Esophagus squamous epithelium (tissue), 5 donors: ENCODE measurements at places on chromosomes 11 and 22.

DNA sequence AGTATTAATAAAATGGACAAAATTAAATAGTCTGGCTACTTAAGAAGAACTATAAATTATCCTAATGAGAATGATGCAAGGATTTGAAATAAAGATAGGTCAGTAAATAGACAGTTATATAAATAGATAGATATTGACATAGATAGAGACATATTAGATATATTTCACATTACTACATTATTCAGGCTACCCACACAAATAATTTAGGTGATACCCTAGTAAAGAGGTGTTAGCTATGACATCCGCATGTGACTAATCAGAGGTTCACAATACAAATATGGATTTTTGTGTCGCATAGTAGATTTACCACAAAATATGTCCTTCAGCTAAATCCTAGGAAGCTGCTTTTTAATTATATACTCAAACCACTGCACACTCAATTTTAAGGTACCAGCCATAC lies 729.0 kb upstream of the ANO3 start:
- no peak for DNase-seq

GRCh38 chr11:126548581-126549550 lies 193.4 kb downstream of the ST3GAL4 start:
- DNase-seq, result no peak

DNA sequence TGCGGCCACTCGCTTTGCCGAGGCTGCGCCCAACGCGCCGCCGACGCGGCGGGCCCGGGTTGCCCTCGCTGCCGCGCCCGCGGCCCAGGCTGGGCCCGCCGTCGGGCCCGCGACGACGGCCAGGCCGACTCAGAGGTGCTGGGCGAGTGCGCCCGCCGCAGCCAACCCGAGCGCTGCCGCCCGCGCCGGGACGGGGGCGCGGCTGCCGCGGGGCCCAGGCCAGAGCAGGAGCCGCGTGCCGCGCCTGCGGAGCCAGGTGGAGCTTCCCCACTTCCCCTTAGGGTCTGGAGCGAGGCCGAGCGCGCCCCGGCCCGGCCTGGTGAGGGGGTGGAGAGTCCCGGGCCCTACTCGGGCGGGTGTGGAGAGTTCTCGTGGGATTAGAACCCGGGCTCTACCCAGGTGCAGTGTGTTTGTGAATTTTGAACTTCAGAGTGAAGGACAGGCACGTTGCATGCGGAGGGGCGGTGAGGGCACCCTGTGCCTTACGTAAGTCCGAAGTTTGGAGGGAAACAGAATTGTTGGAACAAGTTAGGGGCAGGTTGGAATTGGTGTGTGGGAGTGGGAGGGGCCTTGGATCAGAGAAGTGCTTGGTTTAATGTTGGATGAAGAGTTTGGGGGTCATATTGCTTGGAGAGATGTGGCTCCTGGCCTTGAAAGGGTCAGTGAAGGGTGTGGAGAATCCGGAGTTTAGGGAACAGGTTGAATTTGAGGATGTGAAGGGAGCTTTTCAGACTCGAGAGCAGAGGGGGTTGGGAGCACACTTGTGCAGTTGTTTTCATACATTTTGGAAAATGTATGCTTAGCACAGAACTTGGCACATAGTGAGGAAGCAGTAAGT lies 697 bp downstream of the RNF169 start:
- no peak for DNase-seq

DNA sequence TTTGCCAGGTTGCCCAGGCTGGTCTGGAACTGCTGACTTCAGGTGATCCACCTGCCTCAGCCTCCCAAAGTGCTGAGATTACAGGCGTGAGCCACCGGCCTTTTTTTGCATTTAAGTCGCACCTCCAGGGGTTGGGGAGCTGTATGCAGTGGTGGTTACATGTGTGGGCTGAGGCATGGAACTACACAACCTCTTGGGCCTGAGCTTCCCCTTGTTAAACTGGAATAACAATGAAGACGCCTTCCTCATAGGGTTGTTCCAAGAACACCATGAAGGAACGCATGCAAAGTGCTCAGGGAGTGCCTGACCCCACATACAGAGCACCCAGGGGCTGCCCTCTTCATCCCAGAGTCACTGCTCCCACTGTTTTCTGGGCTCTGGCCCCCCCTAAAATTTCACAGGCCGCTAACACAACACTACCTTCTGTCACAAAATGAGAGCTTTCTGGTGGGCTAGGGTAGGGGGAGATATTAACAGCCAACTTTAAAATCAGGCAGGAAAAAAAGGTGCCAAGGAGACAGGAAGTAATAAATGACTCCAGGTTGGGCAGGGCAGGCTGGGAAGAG lies 1.3 kb upstream of the FAM118A start:
- no peak for DNase-seq

DNA sequence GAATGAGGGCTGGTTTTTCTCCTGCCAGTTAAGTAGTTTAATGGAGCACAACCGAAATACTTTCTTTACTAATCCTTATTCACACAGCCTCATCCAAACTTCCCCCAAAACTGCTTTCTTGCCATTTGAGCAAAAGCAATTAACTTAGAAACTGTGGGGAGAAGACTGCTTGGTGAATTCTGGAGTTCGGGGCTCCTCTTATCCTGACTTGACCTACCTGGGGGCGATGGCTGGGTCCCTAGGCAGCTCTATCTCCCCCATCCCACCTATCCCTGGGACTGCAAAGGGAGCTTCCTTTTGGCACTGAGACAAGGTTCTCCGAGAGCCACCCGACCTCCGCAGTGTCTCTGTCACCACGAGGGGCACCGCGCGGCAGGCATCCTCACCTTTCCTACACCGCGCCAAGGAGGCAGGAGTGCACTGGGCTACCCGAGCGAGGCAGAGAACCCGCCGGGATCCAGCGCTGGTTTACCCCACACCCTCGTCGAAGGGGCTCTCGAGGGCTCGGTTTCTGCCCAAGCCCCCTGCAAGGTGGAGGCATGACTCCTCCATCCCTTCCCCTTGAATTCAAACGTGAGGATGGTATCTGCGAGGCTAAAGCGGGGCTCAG lies 759 bp downstream of the DESI1 start:
- no peak for DNase-seq

DNA sequence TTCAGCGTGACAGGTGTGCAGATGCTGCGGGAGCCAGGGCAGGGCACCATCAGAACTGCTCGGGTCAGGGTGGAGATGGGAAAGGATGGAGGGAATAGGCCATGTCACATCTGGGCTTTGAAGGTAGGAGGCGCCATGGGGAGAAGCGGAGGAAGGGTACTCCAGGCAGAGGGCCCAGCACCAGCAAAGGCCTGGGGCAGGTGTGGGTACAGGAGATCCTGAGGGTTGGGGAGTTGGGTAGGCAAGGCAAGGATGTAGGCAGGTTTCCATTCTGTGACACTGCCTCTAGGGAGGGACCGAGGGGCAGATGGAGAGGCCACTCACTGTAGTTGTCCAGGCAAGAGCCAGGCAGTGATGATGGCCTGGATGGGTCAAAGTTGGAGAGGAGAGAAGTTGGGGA lies 8.5 kb downstream of the EMID1 start:
- DNase-seq, result no peak

- DNase-seq, result no peak
Observed at GRCh38 chr11:125101596-125101995, 9.8 kb downstream of the TMEM218 start.
